ENCODE measurements at places on chromosomes 3 and 15.
A peak's percentile ranks its signal among the peaks of the same experiment; 100 is the strongest.

GRCh38 chr15:25910832-25911231 lies 47.7 kb upstream of the ATP10A start:
- DNase-seq, result no peak

DNA sequence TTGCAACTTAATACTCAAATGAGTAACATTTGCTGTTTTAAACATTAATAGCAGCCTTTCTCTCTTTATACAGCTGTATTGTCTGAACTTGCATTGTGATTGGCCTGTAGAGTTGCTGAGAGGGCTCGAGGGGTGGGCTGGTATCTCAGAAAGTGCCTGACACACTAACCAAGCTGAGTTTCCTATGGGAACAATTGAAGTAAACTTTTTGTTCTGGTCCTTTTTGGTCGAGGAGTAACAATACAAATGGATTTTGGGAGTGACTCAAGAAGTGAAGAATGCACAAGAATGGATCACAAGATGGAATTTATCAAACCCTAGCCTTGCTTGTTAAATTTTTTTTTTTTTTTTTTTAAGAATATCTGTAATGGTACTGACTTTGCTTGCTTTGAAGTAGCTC lies 40.3 kb downstream of the CTNNB1 start:
- no peak for DNase-seq

- DNase-seq, result no peak
Observed at GRCh38 chr3:13318626-13319470, 101.3 kb downstream of the NUP210 start.

- no peak for DNase-seq
Observed at GRCh38 chr3:9441501-9442221, 44.2 kb downstream of the SETD5 start.

DNA sequence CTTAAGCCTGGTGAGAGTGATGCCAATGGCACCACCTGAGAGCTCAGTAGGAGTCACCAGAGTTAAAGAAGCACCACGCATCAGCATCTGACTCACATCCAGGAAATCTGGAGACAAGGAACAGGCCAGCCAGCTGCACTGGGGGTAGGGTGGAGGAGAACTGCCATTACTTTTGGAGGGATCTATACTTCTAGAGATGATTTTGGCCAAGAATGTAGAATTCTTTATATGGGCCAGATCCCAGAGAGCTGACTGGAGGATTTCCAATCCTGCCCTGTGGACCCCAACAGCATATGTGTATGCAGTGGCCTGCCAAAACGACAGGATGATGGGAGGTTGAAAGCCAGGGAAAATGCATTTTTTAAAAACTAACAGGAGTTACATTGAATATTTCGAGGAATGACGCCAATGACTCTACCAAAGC lies 29.8 kb downstream of the CCR3 start:
- no peak for DNase-seq

DNA sequence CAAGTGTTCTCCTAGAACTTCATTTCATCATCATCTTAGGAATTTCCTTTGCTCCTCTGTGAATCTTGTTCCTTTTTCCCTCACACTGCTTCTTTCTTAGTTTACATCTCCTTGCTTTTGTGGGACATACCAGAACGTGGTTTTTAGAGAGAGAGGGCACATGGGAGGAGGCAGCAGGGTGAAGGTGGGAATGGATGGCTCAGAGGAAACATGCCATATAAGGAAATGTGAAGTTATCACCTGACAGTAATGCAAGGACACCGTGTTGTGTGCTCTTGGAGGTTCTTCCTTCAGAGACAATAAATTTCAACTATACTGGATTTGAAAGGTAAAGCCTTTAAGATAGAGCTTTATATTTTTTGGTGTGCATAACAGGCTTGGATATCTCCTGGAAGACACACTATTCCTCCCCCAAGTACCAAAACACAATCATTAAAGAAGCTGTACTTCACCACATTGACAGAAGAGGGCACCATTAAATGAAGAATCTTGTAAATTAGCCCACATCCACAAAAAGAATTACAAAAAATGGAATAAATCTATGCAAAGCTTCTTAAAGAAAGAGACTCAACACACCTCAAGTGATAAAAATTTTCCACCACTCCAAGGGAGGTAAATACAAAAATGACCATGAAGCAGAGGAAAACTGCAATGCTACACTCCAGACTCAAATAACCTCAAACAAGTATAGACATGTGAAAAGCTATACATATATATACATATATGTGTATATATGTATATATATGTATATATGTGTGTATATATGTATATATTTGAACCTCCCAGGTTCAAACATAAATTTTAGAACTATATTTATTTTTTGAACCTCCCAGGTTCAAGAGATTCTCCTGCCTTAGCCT lies 26.1 kb downstream of the RPL39L start:
- DNase-seq, result peak; percentile 32

DNA sequence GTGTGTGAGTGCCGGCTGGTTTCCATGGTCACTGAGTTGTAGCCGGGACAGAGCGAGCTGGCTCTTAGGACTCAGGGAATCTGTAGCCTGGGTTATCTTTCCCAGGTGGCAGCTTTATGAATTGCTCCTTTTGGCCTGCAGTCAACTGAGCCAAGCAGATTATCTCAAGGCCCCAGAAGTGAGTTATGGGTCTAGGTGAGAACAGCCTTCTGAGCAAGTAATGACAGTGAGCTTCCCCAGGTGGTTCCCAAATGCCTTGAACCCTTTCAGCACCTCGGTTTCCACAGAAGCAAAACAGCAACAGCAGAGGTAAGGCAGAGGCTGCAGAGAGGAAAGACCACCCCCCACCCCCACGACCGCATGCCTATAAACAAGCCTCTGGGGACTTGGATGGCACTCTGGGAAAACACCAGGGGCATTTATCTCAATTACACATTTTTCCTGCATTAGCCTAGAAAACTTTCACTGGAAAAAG lies 56.7 kb upstream of the DGKG start:
- no peak for DNase-seq

GRCh38 chr15:90749754-90750153 lies 32.6 kb downstream of the BLM start:
- no peak for DNase-seq

- DNase-seq, result no peak
Observed at GRCh38 chr3:122215592-122216298, 32.3 kb downstream of the CASR start.

- no peak for DNase-seq
Observed at GRCh38 chr3:75294124-75294523, 370.0 kb upstream of the FRG2C start.

DNA sequence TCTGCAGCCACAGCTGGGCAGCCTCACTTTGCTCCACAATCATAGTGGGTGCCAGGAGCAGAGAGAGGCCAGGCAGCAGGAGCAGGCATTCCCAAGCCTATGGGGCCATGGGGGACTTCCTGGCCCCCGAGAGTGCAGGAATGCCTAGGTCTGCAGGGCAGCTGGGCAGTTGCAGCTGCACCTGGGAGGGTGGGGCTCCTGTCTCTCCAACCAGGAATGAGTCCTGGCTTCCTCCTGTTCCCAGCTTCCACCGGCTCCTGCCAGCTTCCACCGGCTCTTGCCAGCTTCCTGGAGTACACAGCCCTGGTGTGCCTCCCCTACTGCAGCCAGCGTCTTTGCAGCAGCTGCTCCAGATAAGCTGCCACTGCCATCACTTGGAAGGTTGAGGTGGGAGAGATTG lies 86.3 kb upstream of the CDV3 start:
- DNase-seq, result no peak

DNA sequence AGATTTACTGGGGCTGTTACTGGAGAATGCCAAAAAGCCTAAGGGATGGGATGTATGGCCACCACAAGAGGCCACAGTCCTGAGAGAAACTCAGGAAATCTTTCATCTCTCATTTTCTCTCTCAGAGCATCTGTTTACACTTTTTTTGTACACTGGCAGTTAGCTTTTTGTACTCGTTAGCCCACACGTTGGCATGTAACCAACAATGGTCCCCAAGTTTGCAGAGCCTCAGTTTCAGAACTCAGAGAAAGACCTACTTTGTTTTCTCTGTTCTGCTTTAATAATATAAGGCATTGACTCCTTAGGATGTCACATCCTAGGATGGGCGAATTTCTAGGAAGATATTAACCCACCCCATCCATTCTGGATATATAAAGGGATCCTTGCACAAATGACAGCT lies 183.5 kb downstream of the SUCNR1 start:
- DNase-seq, result no peak

DNA sequence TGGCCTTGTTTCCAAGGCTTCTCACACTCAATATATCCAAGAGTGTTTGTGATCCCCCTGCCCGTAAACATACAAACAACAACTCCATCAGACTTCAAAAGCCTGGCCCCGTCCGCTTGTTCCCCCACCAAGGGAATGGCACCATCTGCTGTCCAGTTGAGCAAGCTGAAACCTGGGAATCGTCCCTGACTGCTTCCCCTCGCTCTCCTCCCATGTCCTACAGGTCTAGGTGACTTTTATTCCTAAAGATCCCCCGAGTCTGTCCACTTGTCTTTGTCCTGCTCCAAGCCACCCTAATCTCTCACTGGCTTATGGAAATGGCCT lies 27.9 kb upstream of the FAM174B start:
- no peak for DNase-seq

- DNase-seq, result no peak
Observed at GRCh38 chr15:48946840-48947187, 16.9 kb downstream of the SHC4 start.

- no peak for DNase-seq
Observed at GRCh38 chr3:116216761-116217160, 228.5 kb downstream of the LSAMP start.

- DNase-seq, result peak; percentile 44
Observed at GRCh38 chr3:9951962-9952805, at the start of gene PRRT3. TSS of gene PRRT3 (minus strand) at chr3:9952408. CDS start at chr3:9950115, 2,293 bp downstream.

- no peak for DNase-seq
Observed at GRCh38 chr15:90819390-90819789, 49.0 kb upstream of the FURIN start.

DNA sequence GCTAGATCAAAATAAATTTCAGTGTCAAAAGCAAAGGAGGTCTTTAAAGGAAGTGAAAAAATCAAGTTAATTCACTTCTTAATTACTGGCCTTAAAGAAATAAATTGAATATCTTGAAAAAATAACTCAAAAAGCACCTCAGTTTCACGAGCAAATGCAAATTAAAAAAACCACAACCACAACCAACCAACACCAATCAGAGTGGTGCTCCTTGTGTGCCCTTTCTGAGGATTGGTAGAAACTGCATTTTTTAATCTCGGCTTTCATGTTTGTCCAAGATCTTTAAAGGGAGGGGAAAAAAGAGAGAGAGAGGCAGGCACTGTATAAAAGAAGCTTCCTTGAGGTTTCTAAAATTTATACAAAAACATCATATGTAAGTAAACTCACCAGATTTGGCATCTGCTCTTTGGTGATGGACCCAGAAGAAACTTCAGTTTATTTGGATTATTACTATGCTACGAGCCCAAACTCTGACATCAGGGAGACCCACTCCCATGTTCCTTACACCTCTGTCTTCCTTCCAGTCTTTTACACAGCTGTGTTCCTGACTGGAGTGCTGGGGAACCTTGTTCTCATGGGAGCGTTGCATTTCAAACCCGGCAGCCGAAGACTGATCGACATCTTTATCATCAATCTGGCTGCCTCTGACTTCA lies at the start of gene GPR15:
TSS of gene GPR15 (plus strand) at position 357 of the 653 bp plus-strand sequence. CDS start at position 413, 56 bp downstream.
- no peak for DNase-seq

DNA sequence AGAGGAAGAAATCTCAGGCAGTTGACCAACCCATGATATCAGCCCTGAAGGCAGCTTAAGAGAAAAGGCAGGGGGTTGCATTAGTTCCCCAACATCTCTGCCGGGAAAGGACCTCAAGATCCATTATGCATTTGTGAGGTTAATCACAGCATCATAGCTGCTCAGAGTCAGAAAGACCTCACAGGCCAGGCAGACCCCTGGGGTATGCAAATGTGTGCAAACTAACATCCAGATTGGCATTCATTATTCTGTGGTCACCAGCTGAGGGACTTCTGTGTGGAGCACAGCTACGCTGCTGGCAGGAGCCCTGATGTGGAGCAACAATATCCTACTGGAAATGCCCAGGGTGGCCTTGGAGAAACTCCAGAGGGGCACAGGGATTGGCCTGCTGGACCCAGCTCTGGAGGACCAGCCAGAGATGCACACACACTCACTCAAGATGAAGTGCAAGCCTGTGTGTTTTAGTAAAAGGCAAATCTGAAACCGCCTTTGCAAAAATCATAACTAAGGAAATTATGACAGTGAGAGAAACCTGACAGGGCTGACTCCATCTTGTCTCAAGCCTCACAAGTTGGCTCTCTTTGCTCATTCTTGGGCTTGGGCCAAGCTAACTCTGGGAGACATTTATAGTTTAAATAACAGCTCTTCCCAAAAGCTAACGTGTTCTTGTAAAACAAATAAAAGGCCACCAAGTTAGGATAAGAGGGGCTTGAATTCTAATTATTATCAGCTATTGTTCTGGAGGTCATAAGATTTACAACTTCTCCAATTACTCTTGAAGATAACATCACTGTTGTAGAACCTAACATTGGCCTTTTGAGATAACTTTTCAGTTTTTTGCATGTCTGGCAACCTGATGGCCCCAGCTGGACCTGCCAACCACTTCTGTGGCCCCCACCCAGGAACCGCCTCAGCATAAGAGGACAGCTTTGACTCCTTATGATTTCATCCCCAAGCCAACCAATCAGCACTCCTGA lies 257.1 kb downstream of the UACA start:
- DNase-seq, result no peak

DNA sequence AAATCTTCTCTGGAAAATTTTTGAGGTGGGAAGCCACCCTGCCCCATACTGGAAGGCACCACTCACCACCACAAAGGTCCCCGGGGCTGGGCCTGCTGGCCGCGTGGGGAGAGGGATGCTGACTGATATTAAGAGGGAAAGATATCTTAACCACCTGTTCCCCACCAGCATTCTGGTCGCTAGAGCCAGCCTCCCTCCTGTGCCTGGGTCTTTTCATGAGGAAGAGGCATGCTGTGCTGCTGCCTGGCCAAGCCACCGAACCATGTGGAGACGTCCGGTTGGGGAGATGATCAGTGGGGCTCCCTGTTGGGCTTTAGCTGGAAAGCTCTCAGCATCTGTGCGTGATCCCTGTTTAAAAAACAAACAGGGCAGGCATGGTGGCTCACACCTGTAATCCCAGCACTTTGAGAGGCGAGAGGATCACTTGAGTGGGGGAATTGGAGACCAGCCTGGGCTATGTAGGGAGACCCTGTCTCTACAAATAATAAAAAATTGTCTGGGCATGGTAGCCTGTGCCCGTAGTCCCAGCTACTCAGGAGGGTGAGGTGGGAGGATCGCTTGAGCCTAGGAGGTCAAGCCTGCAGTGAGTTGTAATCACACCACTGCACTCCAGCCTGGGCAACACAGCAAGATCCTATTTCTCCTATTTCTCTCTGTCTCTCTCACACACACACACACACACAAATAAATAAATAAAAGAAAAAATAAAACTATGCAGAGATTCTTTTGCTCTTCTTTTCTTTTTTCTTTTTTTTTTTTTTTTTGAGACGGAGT lies 1.0 kb downstream of the KLHL18 start:
- peak; percentile 6 for DNase-seq
